ENCODE measurements at places on chromosomes 12 and 14.

GRCh38 chr12:120102189-120103043 lies 14.1 kb downstream of the RAB35 start:
- ATAC-seq = no peak

GRCh38 chr12:46227616-46228015 lies 41.2 kb downstream of the SLC38A1 start:
- ATAC-seq = no peak

- ATAC-seq = no peak
These were observed 31.2 kb downstream of the FIGNL2 start for GRCh38 chr12:51817027-51817953.

DNA sequence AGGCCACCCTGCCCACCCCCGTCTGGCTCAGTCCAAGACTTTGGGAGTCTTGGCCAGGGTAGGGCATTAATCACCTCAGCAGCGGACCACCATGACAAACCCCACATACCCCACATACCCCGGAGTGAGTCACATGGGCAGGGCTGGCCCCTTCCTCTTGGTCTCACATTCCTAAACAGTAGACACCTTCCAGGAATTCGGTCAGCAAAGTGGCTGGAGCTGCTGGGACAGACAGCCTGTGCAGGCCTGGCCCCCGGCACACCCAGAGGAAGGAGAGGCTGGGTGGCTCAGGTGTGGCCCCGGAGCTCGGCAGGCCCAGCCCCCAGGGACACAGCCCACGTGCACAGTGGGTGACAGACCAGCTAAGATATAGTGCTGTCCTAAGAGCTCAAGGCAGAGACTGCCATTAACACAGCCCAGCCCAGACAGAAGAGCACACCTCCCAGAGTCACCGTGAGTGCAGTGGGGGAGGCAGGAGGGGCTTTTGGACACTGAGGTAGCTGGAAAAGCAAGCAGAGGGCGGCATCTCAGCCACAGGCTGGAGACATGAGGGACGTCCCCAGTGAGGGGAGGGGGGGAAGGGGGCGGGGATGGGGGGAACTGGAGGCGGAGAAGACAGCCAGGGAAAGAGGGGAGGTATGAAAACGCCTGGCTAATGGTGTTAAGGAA lies 24.0 kb downstream of the CCDC85C start:
- ATAC-seq = peak; percentile 55

DNA sequence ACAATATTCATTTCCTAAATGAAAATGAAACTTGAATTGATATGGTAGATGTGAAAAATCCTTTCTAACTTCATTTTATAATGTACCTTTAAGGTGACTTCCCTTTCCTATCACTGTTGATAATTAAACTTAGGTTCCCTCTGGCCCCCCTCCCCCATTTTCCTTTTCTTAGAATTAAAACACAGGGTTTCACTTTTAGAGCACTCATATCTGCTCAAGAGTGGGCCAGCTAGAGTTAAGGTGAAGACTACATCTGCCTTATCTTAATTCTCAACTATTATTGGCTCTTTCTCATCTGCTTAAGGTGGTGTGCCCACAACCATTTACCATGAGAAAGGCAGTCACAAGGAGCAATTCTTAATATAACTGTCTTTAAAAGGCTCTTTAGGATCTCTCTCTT lies 49.7 kb downstream of the LIN52 start:
- ATAC-seq = no peak

- ATAC-seq = no peak
These were observed 61.1 kb downstream of the NINJ2 start for GRCh38 chr12:601976-602699.

DNA sequence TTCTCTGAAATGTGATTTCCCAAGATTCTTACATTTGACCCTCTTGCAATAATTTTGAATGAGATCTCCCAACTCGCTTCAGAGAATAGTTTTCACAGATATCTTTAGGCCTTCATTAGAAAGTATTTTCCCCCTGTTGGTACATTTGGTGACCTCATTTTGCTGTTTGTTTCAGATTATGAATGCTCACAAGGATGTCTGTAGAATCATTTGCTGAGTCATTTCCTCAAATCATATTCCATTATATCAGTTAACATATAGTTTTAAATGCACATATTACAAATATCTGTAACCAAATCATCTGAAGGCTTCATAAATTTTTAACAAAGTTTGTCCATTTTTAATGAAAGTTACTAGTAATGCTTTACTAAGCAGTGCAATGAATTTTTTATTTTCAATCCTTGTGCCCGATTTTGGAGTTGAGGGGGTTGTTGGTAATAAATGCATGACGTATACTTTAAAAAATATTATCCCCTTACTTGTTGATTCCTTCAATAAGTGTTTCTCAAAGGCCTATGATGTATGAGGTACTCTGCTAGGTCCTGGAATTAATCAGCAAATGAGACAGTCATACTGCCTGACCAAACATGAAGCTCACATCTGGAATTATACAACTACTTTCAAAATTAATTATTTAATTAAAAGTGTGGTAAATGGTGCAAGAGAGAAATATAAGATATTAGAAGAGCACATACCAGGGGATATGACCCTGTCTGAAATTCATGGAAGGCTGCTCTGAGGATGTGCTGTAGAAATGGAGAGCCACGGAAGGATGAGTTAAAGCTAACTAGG lies 126.9 kb upstream of the RAP1B start:
- ATAC-seq = peak; percentile 45

DNA sequence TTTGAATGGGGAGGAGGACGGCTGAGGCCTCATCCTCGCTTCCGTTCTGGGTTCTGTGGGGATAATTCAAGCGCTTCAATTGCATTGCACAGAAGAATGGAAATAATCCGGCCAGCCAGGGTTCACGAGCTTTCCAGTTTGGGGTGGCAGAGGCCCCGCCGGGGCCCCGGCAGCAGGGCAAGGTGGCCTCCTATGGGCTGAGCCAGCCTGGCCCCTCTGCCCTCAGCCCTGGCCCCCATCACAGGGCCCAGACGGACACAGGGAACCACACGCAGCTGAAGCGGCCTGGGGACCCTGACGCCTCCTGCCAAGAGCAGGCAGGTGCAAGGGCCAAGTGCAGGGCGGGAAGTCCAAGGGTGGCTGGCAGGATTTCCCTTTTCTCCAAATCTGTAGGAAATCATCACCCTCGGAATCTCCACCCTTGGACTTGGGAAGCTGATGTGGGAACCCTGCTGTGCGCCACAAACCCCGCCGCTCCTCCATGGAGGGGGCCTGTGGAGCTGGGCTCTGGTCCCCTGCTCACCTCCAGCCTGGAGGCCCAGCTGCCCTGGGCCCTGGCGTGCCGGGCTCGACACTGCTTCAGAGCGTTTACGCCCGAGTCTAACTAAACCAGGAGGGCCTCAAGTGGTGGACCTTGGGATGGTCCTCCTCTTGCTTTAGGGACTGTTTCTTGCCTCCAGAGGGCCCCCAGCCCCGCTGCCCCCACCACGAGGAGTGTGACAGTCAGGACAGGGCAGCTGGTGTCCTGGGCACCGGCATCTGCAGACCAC lies 78.4 kb downstream of the MOK start:
- no peak for ATAC-seq

DNA sequence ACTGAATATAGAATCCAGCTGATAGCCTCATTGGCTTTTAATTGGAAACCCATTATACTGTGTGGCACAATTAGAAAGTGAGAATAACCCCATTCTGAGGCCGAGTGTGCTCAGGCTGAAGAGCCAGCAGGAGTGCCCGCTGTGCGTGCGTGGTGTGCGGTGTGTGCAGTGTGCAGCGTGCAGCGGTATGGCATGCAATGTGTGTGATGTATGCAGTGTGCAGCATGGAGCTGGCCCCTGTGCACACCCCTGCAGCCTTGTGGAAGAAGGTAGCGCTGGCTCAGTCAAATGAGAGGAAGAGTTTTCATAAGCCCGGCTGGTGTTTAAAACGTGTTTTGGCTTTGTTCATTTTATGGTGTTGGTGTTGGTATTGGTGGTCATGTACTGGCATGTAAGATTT lies 22.9 kb downstream of the CKB start:
- ATAC-seq = peak; percentile 62

DNA sequence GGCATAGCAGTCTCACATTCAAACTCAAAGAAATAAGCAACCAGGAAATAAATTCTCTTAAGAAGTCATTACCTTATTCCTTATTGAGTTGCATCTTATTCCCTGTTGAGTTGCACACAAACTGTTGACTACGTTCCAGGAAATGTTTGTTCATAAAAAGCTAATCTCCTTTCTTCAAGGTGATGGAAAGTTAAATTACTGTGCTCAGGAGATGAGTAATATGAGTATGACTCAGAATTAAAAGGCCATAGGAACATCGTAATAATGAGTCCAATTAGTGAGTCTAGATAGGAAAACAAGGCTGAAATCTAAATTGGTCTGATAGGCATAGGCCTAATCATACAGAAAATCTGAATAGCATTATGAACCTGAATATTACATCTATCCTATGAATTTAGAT lies 203.1 kb downstream of the SLC2A13 start:
- no peak for ATAC-seq

DNA sequence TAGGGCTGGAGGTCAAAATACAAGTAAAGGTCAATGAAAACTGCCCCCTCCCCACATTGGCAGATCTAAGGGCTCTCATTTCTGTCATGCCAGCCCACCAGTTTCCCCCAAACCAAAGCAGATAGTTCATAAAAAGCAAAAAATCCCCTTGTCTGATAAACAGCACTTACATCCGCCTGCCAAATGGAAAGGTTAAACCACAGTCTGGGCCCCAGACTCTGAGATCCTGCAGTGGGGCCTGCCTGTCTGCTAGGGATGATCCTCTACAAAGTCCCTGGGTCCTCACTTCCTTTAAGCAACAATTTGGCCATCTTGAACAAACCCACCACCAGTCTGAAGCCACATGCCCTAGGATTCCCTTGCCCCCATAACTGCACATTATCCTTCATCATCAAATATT lies 9.7 kb upstream of the RPS26 start:
- no peak for ATAC-seq

GRCh38 chr12:64995816-64996215 lies 125.3 kb downstream of the WIF1 start:
- no peak for ATAC-seq

DNA sequence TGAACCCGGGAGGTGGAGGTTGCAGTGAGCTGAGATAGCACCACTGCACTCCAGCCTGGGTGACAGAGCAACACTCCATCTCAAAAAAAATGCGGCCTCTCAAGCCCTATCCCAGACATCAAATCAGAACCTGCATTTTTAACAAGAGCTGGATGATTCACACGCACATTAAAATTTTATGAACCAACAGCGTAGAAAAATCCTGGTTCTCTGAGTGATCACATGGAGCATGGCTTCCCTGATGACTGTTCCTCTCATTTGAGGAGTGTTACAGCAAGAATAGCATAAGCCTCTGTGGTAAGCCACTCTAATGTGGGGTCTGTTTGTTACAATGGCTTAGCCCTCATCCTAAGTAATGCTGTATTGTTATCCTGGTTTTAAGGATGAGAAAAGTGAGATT lies 163.6 kb downstream of the BRMS1L start:
- ATAC-seq = no peak

GRCh38 chr14:94446126-94446525 lies 6.5 kb downstream of the SERPINA11 start:
- ATAC-seq = no peak

GRCh38 chr12:51076236-51076930 lies 7.0 kb downstream of the CSRNP2 start:
- ATAC-seq = no peak

- ATAC-seq = peak; percentile 10
These were observed 13.0 kb upstream of the DPF3 start for GRCh38 chr14:72906879-72907278.

DNA sequence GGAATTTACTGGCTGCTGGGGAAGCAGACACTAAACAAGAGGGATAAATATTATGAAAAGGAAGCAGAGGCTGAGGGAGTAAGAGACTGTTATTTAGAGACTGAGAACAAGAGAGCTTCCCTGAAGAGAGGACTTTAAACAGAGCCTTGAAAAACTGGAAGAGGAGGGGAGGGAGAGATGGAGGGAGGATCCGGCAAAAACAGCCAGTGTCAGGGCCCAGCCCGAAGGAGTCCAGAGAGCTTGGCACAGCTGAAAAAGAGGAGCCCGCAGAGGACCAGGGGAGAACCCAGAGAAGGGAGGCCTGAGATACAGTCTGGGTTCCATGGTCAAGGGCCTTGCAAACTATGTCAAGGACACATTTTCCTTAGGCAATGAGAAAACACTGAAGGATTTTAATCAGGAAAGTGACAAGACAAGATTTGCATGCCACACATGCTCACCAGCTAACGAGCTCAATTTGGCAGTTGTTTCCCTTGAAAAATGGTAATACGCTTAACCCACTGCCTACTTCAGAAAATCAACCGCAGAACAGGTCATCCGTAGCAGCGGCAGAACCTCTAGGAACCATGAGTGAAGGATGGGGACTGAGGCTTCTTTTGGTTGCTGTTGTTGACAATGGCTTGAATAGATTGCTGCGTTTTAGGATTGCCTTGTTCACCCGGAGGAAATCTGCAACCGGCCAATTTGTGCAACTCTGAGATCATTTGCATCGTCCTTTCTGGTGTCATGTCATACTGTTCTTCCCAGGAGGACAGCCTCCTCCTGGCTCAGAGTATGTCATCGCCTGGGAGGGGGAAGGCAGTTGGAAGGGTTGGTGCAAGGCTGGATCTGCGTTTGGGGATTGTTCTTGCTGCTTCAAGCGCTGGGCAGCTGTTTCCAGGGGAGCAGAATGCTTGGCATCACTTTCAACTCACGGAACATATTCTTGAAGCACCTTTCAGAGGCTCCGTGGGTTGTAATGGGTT lies 108.2 kb downstream of the PRMT8 start:
- ATAC-seq = no peak

DNA sequence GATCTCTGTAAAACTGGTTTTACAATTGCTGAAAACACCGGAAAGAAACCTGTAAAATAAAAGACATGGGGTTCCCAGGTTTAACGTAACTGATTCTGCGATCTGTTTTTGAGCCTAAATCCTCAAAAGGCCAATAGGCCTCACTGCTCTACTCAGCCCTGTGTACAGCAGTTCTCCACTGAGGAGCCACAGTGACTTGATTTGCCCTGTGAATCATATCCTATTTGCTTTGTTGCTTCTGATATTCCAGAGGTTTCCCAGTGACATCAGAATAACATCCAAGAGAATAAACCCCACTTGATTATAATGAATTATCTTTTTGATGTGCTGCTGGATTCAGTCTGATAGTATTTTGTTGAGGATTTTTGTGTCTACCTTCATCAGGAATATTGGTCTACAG lies 27.5 kb downstream of the MDM1 start:
- ATAC-seq = no peak

GRCh38 chr12:128745772-128746689 lies 77.7 kb downstream of the SLC15A4 start:
- ATAC-seq = no peak

- ATAC-seq = no peak
These were observed 73.8 kb upstream of the FBRSL1 start for GRCh38 chr12:132416121-132416673.
